IPS DF 19.7 (cell line): ENCODE measurements at places on chromosomes 6 and 20.

GRCh38 chr6:130675072-130675471 lies 152.1 kb upstream of the SMLR1 start:
- DNase-seq = no peak

DNA sequence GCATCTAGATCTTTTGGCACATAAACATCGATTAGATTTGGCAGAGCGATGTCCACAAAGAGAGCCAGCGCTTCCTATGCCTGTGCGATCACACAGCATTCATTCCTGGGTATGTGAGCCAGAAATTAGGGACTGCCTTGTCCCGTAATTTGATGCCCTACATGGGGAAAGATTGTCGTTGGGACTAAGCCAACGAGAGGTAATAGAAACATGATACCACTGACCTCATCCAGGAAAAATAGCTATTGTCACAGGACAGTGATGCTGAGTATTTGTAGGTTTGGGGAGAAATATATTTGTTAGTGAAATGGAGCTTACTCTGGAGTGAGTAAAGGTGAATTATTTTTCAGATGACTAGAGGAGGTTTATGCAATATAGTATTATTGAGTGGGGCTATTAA lies 154.0 kb downstream of the TSHZ2 start:
- no peak for DNase-seq

DNA sequence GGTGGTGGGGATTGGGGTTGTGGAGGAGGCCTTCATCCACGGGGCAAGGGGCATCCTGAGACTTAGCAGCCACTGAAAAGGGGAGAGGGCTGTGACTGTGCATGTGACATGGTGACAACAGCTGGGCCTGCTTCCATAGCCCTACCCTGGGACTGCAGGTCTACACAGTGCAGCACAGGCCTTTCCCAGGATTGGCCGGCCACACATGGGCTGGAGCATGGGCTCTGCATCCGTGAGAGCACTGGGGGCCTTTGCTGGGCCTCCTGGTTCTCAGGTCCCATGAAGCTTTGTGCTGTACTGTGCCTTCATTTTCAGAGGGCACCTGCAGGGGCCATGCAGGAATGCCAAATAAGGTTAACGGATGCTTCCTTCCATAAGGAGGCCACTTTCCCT lies 56.0 kb downstream of the ZDHHC14 start:
- DNase-seq = no peak

GRCh38 chr6:140542863-140543262 lies 1168.4 kb upstream of the CITED2 start:
- no peak for DNase-seq

DNA sequence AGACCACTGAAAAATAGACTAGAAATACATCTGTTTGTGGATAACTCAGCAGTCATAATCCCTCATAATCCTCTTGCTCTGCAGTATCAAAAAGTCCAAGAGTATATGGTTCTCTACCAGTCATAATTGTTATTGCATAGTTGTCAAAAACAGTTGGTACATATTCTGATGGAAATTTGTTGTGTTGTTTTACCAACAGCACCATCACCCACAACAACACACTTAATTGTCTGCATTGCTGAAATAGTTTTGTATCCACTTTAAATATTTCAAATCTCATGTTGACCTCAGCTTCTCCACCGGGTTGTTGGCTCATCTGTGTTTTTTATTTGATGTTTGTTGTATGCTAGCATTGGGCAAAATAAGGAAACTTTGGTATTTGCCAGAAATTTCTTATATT lies 39.4 kb downstream of the ITCH start:
- no peak for DNase-seq

DNA sequence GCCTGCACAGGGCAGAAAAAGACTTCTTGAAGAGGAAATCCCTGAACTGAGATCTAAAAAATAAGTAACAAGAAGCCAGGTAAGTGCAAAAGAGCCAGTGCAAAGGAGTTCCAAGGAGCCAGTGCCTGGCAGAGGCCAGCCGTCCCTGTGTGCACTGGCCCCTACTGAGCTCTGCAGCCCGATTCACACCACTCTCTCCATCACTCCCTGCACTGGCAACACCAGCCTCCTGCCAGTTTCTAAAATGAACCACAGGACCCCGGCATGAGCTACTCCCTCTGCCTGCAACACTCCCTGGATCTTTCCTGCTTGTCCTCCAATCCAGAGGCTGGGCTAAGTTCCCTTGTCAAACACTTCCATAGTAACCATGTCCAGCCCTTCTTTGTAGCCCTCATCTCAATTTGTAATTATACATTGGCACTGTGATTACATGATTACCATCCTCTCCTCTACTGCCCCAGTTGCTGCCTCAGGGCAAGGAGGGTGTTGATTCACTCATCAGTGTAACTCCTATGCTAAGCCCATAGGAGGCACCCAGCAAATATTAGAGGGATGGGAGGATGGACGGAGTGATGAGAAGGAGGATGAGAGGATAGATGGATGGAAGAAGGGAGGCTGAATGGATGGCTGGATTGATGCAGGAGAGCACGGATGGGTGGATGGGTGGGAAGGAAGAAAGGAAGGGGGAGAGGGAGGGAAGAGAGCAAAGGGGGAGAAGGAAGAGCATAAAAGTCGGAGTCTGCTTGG lies 49.3 kb downstream of the SIRPA start:
- no peak for DNase-seq

DNA sequence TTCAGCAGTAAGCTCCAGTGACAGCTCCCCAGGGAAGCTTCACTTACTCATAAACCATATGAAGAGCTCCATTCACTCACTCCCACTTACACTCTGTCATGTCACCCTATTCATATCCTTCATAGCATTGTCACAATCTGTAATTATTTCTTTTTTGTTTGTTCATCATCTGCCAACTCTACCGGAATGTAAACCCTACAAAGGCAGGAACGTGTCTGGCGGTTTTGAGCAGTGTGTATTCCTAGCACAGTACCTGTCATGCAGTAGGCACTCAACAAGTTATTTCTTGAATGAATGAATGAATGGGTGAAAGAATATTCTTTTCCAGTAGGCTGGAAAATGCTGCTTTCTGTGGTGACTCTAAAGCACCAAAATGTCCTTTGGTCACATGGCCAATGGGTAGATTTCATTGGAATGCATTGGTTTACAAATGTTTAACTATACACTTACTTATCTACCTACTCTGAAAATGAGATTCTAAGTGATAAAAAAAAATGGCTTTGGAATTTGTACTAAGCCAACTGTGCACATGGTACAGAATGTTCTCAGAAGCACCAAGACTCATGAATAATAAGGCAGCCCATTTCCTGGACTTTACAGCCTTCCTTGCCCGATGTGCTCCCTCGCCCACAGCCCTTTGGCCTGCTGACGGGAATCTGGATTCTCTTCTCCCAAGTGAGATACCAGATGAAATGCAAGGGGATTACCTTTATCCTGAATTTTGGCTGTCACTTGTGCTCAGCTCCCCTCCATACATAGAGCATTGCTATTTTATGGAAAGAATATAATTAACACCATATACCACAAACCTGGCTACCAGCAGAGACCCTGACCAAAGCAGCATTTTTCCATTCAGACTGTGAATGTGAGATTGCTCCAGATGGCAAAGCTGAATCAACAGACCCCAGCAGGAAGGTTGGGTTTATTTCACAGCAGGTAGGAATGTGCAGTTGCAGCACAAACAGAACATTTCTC lies 273.3 kb downstream of the ALDH8A1 start:
- DNase-seq = no peak

DNA sequence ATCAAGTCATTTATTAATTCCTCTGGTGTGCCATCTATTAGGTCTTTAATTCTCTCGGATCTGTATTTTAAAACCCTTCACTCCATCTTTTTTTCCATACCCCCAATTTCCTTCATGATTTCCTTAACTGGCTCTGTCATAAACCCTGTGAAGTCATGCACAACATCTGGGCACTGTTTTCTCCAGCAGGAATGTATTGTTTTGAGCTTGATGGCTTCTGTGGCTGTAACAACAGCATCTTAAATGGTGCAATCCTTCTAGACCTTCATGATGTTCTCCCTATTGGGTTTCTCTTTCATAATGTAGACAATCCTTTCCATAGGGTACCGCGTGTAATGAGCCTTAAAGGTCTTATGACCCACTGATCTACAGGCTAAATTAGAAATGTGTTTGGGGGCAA lies 29.0 kb downstream of the CDK19 start:
- no peak for DNase-seq

GRCh38 chr6:24125980-24126379 lies at the start of gene NRSN1:
Gene NRSN1 (plus strand): TSS chr6:24126215. CDS start chr6:24134328, 8,113 bp downstream.
- peak; percentile 12 for DNase-seq

DNA sequence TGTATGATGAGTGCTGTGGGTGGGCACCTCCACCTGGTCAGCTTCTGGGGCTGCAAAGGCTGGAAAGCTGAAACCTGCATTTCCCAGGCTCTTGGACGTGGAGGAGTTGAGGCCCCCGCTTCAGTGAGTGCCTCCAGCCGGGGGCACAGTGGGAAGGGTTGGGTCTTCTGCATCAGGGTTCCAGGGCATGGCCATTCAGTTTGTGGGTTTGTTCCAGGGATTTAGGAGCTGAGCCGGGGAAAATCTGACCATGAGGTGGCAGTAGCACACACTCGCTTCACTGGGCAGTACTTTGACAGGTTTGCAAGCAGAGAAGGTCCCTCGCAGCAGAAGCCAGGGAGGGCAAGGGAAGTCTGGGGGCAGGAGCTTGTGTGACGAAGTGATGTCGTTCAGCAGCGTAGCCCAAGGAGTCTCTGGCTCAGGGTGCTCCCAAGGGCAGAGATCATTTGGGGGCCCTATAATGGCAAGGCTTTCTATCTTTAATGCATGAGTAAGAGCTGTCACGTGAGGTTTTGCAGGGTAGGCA lies 69.5 kb upstream of the SULF2 start:
- DNase-seq = peak; percentile 54

- DNase-seq = no peak
Measured at GRCh38 chr6:3139090-3139903, 18.0 kb downstream of the TUBB2A start.

- DNase-seq = no peak
Measured at GRCh38 chr20:63976980-63977738, 2.3 kb downstream of the SAMD10 start.

- no peak for DNase-seq
Measured at GRCh38 chr6:33742837-33743236, 3.9 kb downstream of the IP6K3 start.

DNA sequence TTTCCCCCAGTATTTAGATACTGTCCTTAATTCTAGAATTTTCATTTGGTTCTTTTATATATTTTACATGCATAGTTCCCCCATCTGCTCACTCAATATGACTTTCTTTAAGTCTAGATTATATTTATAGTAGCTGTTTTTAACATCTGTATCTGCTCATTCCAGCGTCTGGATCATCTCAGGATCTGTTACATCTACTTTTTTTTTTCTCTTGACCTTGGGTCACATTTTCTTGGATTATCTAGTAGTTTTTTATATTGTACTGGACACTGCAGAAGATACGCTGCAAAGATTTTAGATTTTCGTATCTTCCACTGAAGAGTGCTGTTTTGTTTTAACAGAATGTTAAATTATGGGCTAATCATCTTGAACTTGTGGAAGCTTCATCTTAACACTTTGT lies 20.7 kb downstream of the RAB22A start:
- DNase-seq = no peak

- no peak for DNase-seq
Measured at GRCh38 chr20:63369724-63370617, 8.8 kb upstream of the CHRNA4 start.

GRCh38 chr20:4111440-4112411 lies 96.4 kb upstream of the RNF24 start:
- no peak for DNase-seq

DNA sequence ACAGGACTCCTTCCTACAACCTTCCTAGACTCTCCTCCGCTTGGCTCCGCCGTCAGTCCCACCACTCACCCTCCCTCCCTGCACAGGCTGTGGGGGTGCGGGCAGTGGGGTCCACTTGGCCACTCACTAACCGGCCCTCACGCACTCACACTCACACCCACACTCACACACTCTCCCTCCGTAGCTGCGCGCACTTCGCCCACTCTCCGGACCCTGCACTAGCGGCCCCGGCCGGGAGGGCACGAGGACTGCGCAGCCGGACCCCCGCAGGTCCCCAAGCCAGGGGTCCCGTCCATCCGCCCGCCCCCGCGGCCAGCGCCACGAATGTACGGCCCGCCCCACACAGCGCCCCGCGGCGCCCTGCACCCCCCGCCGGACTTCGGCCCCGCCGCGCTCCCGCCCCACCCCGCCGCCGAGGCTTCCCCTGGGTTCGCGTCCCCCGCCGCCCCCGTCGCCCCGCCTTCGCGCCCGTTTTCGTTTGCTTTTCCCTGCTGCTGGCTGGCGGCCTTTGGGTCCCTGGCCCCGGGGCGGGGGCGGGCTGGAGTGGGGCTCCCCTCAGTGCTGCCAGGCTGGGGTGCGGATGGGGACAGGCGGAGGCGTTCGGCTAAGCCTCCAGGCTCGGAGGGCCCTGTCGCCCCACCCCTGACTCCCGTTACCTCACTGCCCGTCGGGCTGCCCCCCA lies 23.0 kb upstream of the SLC22A7 start:
- DNase-seq = no peak

DNA sequence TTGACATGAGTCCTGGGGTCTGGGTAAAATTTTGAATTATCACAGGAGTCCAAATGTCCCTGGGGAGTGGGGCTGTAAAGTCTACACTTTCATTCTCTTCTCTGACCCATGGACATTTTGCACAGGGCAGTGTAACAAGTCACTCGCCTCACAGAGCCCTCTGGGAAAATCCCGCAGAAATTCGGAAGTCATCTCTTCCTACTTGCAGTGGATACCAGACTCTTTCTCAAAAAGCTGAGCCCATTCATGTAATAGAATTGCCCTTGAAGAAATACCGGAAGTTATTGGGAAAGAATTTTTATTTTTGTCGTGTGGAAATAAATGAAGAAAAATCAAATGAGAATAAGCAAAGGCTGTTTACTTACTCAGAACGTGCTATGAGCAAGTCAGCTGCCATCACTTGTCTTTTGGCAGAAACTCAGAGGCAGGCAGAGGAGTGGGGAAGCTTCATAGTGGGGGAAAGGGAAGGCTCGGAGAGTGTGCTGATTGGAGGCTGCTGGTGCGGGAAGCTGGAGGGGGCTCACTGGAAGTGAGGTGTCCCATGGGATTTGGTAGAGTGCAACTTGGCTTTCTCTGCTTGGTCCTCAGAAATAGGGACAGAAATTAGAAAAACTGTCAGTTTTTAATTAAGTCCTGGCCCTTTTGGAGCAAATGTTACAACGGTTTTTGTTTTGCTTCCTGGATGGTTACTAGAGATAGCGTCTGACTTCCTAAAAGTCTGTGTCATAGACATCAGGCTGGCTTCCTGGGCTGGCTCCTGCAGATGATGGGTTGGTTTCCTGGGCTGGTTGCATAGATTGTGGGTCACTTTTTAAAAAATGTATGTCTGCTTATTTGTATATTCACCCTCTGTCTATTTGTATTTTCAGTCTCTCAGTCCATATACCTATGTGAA lies 79.8 kb upstream of the EEF1E1 start:
- DNase-seq = no peak

- DNase-seq = no peak
Measured at GRCh38 chr20:5187122-5187521, 60.3 kb downstream of the CDS2 start.

GRCh38 chr6:148770408-148771211 lies 23.8 kb downstream of the UST start:
- DNase-seq = no peak
